Heart right ventricle (tissue), 16 donors: ENCODE measurements at places on chromosomes 4 and X.

GRCh38 chr4:84298023-84298718 lies 200.9 kb downstream of the NKX6-1 start:
- no peak for DNase-seq

GRCh38 chr4:133402616-133403015 lies 253.5 kb downstream of the PCDH10 start:
- no peak for DNase-seq

DNA sequence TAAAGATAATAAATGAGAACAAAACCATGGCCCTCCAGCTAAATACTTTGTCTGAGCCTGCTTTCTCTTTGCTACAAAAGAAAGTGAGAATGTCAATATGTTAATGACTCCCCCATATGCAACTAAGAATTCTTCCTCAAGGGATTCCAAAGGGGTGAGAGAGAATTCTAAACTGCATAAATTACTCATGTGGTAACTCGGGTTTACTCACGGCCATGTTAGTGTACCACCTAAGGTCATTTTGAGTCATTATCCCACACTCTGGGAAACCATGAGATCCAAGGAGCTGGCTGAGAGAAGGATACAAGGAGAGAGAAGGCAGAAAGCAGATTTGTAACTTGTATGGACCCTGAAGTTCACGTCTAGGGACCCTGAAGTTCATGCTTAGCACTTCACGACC lies 190.3 kb downstream of the DHX15 start:
- no peak for DNase-seq

GRCh38 chrX:117982694-117983392 lies 133.8 kb downstream of the KLHL13 start:
- DNase-seq = no peak

- no peak for DNase-seq
Observed at GRCh38 chr4:36349938-36350549, 68.6 kb downstream of the DTHD1 start.
